Astrocyte of the spinal cord (primary cell): ENCODE measurements at places on chromosomes 7 and 10.

DNA sequence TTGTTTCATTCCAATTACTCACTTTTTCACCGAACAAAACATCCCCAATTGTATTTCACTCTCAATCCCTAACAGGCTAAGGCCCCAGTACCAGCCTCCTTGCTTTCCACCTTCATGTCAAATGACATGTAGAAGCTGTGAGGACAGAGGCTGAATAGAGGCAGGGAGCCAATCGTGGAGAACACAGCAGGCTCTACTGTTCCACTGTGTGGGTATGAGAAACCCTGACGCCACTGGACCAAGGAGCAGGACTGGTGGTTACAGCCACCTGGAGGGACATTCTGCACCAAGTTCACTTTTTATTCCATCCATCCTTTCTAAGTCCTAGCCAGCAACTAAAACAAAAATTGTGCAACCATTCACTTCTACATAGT, 502.8 kb downstream of the SORCS1 start:
- no peak for DNase-seq

GRCh38 chr10:125802739-125803138, 20.3 kb downstream of the UROS start:
- DNase-seq: no peak

- DNase-seq: no peak
Measured at GRCh38 chr7:93751421-93751820, 139.1 kb downstream of the TFPI2 start.

- no peak for DNase-seq
Measured at GRCh38 chr7:88229302-88229995, 9.6 kb upstream of the SRI start.

DNA sequence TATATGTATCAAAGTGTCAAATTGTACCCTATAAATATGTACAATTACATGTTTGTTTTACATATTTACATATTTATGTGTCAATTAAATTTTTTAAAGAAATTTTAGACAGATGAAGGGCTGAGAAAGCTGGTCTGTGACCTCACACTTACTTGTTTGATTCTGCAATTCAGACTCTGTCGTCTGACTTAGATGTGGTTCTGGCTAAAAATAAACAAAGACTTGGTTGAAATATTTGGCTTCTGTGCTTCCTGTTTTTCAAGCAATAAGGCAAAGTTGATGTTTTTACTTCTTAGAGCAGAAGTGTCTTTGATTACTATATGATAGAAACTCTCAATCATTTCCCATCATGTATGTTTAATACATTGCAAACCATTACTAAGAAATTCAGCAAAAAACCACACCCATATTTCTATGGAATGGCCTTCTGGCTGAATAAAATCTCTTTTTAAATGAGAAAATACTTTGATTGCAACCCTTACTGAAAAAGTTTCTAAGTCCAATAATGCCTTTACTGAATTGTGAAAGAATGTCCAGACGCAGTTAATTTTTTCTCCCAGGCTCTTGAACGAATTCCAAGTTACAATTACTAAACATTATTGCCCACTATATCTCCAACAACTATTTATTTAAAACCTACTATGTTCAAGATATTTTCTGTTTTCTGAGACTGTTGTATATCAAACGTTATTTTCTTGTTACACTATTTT, 59.5 kb upstream of the PRKG1 start:
- DNase-seq: no peak

GRCh38 chr10:118851062-118852035, 96.6 kb upstream of the CACUL1 start:
- DNase-seq: no peak

DNA sequence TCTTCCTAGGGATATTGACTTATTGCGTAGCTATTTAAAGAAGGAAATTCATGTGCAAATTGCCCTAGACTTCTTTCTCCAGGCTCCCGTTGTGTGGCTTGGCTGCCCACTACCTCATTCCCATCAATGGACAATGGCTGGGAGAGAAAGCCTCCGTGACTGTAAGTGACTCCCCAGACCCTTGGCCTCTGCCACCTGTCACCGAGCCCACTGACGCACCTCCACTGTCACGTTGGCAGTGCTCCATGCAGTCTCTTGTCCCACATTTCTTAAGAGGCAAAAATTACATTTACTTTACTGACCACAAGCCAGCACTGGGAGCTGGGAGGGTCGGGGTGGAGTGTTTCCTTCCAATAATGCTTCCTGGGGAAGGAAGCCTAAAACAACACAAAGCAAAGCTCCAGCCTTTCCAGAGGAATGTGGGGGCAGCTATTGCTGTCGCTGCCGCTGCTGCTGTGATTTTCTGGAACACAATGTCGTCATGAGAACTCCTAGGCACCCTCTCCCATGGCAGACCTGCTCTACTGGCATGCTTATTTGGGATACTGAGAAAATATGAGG, 89.7 kb upstream of the STEAP1B start:
- peak; percentile 92 for DNase-seq

GRCh38 chr7:91191771-91192170, 72.5 kb upstream of the FZD1 start:
- no peak for DNase-seq

DNA sequence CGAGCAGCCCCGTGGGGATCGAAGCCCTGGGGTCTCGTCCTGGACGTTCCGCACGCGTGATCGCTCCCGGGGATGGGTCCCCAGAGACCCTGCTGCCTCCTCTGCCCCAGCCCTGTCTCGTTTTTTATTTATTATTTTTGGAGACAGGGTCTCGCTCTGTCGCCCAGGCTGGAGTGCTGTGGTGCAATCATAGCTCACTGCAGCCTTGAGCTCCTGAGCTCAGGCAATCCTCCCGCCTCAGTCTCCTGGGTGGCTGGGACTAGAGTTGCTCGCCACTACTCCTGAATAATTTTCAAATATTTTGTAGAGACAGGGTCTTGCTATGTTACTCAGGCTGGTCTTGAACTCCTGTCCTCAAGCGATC, 319 bp upstream of the STX1A start:
- DNase-seq: no peak

- no peak for DNase-seq
Measured at GRCh38 chr10:16195178-16195769, 241.5 kb upstream of the PTER start.

GRCh38 chr7:7522421-7522820, 13.3 kb downstream of the COL28A1 start:
- no peak for DNase-seq

DNA sequence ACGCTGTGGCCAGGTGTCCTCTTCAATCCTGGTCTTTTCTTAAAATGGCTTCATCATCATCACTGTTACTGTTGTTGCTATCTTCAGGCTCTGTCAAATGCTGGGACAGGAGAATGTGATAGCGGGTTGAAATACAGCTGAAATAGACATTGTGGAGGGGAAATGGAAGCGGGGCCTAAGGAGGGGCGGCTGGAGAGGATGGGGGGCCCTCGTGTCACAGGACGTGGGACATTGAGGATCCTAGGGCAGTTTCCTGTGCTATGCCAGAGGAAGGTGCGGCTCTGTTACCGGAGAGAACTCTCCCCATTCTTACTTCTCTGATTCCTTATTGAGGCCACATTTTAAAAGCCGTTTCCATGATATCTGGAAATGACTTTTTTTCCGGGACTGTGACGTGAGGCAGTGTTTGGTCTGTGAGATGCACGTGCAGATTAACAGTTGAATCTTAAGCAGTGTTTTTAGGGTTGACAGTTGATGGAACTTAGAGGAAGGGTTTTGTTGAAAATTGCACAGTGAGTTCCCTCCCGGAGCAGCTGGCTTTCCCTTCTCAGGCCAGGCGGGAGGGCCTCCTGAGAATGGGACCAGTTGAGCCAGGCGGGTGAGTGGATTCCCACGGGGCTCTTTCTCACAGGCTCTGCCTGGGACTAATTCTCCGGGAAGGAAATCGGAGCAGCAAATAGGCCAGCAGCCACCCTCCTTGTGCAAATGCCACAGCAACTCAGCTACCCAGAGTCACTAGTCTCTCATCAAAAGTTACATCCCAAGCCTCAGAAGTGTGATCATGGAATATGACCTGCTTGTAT, 125.2 kb downstream of the TACC2 start:
- DNase-seq: peak; percentile 20

- DNase-seq: no peak
Measured at GRCh38 chr10:116195583-116195982, 77.4 kb downstream of the GFRA1 start.

GRCh38 chr7:105298439-105298894, 90.3 kb downstream of the SRPK2 start:
- no peak for DNase-seq

- peak; percentile 90 for DNase-seq
Measured at GRCh38 chr10:29926693-29927048, 132.7 kb downstream of the JCAD start.

- peak; percentile 77 for DNase-seq
Measured at GRCh38 chr10:102555781-102556328, 52.1 kb downstream of the SUFU start.

- DNase-seq: no peak
Measured at GRCh38 chr7:46990761-46991160, 591.1 kb downstream of the TNS3 start.

GRCh38 chr7:151385626-151386300, 24.1 kb downstream of the WDR86 start:
- no peak for DNase-seq

DNA sequence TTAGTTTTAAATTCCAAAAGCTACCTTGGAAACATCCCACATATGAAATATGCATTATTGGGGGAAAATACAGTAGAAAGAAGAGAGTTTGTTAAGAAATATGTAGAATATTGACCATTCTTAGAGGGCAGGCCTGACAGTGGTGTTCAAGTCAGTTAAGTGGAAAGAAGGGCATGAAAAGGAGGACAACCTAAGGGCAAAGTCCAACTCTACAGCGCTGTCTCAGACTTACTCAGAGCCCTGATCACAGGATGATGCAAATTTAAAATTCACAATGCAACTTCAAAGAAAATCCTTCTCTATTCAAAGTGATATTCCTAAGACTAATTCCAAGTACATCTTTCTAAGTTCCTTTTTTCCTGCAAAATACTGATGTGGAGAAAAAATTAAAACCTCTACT, 139.1 kb upstream of the LRRTM3 start:
- DNase-seq: no peak
